Activated CD4-positive, alpha-beta T cell treated with anti-CD3 and anti-CD28 coated beads for 4 hours (primary cell): ENCODE measurements at places on chromosomes 16 and 17.
A peak's percentile ranks its signal among the peaks of the same experiment; 100 is the strongest.

DNA sequence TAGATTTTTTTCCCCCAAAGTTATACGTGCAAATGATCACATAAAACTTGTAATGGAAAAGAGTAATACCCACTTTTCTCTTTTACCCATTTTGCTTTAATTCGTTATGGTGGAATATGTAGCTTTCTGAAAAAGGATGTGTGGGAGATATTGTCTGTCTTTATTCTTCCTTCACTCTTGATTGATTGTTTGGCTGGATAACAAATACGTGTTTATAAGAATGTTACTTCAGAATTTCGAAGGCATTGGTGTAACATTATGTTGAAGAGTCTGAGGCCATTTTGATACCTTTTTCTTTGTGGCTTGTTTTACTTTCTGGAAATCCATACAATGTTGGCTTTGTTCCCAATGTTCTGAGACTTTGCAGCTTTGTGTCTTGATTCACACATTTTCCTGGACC lies 71.4 kb downstream of the BCAS3 start:
- DNase-seq = no peak

- no peak for DNase-seq
Observed at GRCh38 chr16:29686740-29687332, 7.9 kb downstream of the QPRT start.

DNA sequence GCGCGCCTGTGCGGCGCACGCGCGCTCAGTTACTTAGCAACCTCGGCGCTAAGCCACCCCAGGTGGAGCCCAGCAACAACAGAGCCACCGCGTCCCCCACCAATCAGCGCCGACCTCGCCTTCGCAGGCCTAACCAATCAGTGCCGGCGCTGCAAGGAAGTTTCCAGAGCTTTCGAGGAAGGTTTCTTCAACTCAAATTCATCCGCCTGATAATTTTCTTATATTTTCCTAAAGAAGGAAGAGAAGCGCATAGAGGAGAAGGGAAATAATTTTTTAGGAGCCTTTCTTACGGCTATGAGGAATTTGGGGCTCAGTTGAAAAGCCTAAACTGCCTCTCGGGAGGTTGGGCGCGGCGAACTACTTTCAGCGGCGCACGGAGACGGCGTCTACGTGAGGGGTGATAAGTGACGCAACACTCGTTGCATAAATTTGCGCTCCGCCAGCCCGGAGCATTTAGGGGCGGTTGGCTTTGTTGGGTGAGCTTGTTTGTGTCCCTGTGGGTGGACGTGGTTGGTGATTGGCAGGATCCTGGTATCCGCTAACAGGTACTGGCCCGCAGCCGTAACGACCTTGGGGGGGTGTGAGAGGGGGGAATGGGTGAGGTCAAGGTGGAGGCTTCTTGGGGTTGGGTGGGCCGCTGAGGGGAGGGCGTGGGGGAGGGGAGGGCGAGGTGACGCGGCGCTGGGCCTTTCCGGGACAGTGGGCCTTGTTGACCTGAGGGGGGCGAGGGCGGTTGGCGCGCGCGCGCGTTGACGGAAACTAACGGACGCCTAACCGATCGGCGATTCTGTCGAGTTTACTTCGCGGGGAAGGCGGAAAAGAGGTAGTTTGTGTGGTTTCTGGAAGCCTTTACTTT lies at the start of gene UBB:
TSS of gene UBB (plus strand) at position 452 of the 856 bp plus-strand sequence. CDS start 817 bp downstream, outside the sequence.
- peak; percentile 95 for DNase-seq

DNA sequence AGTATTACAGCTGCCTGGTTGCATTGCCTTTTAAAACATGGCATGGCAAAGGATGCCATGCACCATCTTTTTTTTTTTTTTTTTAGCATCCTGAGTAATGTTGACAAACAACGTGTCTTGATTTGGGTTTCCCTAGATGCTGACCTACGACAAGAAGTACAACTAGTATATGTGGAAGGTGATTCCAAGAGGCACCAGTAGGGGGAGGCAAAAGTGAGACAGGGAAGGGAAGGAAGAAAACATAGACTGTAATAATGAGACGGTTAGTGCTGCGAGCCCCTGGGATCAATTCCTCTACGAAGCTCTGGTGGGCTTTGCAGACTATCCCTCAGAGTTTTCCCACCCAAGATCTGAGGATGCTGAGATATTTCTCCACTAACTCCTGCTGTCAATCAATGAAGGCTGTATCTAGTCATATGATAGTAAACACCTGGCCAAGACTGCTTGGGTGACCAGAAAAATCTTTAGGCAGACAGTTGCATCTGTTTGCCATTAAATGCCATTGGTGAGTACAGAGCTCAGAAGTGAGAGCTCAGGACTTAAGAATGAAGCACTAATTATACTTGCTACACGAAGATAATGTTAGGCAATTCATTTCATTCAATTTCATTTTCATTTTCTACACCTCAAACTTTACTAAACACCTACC lies 458.6 kb upstream of the GOT2 start:
- DNase-seq = peak; percentile 12

GRCh38 chr17:81612172-81612970 lies 24.5 kb downstream of the NPLOC4 start:
- DNase-seq = no peak

DNA sequence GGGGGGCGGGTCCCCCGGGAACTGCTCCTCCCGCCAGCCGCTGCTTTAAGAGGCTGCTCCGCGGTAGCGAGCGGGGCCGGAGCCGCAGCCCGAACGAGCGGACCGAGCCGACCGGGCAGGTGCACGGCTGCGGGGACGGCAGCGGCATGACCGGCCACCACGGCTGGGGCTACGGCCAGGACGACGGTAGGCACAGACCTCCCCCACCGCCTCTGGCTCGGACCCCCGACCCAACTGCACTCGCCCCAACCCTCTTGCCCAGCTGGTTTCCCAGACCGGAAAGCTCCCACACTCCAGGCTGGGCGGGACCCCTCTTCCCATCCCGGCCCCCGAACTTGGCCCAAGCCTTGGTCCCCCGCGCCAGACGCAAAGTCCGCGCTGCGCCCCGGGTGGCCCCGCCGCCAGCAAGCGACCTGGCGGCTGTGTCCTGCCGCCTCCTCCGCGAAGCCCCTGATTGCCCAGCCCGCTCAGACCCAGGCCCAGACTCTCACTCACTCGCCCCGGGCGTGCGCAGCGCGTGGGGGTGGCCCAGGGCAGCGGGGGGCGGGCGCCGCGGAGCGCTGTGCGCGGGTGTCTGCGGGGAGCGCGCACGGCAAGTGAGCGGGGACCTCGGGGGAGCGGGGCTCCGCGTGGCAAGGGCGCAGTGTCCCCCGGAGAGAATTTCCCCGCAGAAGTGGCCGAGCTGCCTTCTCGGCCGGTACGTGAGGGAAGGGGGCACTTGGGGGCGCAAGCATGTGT lies at the start of gene CA7:
TSS of gene CA7 (plus strand) at position 73 of the 738 bp plus-strand sequence. CDS start at position 147, 74 bp downstream.
- no peak for DNase-seq
